CD4-positive, alpha-beta memory T cell (primary cell): ENCODE measurements at places on chromosomes 6 and 20. TPM values are rescaled to one million over a fixed set of nuclear protein-coding genes. Genes with fewer than 3 reads are reported as not detected.

PTCHD4 gene
- not detected for polyA plus RNA-seq

FNDC11 gene
- polyA plus RNA-seq, result 1.5 TPM

- no peak for DNase-seq
Measured at GRCh38 chr20:24770628-24771541, 178.2 kb upstream of the CST7 start.

DNA sequence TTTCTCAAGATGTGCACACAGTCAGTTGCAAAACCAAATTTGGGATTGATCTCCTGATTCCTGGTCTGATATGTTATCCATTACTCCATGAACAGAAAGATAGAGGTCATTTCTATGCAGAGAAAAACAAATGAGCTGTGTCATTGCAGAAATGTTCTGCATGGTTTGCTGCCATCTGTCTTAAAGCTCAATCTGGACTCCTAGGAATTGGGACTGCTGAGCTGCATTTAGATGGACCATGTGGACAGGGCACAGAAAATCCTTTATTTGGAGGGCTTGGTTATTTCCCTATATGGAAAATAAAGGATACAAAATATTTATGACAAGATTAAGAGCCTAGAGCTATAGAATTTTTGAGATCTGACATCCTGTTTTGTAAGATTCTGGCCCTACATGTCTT, 91.3 kb downstream of the ADGRB3 start:
- DNase-seq, result no peak

DNA sequence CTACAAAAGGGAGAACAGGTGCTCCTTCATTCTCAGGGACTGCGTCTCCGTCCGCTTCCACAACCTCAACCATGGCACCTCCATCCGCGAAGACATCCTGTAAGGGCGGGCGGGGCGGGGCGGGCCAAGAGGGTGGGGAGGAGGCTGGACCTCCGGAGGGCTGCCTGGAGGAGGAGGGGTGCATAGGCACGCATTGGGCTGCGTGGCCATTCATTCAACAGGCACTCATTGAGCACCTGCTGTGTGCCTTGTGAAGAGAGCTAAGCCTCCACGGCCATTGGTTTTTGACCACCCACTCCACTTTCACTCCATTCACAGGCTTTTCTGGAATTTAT, 435 bp downstream of the ZSWIM3 start:
- no peak for DNase-seq

DNA sequence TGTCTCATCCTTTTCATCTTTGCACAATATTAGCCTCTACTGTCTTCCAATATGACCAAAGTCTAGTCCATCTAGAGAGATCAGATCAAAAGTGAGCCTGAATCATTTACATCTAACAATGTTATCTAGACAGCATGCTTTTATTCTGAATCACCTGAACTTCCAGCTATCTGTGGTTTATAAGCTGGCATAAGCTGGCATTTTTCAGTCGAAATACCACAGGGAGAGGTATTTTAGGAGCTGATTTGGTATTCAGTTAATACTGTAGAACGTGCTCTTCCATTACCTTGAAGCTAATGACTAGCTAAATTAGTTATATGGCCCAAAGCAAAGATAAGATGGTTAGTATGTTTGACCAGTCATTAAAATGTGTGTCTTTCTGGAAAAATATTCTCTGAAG, 188.3 kb upstream of the AGPAT4 start:
- DNase-seq, result no peak

DNA sequence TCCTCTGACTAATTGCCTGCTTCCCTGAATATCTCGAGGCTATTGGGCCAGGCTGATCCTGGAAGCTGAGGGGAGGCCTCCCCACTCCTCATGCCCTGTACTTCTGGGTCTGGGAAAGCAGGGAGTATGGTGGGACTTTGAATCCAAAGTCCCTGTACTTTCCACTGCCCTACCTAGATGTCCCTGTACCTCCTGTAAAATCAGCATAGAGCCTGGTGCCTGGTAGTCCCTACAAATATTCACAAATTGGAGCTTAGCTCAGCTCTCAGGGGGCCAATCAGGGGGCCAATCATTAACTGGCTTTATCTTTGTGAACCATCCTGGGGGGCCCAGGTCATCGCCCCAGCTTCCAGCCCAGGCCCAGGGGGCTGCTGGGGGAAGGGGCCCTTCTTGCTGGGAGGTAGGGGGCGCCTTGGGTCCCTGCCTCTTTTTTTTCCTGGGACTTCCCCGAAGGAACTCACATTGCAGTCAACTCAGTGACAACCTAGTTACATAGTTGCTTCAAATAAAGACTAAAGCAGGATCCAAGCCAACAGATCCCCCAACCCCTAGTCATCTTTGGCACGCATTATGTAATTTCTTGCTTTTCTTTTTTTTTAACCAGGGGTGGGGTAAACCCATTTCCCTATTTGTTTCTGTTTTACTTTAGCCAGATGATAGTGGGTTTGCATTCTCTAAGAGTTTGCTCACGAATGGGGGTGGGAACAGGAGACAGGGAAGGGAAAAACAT, 6.9 kb upstream of the VEGFA start:
- DNase-seq, result no peak

DNA sequence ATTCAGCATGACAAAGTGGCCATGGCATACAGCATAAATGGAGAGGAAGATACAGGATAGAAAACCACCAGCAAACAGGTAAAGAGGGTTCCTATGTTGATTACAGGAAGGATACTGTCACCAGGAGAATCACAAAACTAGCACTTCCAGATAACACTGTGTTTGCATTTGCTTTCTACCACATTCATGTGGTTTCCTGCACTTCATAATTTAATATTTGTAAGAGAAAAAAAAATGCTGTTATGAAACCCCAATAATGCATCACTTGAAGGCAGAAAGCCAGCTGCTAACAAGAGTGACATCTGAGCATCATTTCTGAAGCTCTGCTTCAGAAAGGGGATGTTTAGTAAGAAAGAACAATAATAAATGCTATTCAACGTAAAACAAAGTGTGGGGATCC, 106.6 kb downstream of the ATXN1 start:
- peak; percentile 75 for DNase-seq

DNA sequence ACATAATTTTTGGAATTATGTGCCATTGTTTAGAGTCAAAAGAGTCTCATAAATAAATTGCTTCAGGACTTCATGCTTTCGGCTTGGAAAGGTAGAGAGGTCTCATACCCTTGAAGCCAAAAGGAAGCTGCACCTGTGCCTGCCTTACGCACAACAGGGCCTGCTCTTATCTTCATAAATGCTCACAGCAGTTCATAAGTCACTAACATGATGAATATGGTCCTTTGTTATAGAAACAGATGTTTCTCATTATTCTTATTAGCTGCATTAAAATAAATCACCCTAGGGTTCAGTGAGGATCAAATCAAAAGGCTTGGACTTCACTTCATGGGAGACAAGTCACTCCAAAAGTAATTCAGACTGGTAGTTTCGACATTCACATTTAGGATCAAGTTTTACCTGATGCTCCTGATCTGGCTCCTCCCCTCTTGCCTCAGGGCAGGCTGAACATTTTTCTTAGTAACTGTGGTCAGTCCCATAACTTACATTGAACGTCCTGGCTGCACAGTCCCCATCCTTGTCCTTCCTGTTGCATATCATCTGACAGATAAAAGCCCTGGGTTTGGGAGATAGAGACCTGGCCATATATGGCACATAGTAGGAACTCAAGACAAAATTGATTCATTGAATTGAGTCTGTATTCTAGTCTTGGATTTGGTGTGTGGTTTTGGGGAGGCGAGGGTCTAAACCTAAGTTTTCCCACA, 20.7 kb upstream of the SH3BGRL2 start:
- no peak for DNase-seq

DNA sequence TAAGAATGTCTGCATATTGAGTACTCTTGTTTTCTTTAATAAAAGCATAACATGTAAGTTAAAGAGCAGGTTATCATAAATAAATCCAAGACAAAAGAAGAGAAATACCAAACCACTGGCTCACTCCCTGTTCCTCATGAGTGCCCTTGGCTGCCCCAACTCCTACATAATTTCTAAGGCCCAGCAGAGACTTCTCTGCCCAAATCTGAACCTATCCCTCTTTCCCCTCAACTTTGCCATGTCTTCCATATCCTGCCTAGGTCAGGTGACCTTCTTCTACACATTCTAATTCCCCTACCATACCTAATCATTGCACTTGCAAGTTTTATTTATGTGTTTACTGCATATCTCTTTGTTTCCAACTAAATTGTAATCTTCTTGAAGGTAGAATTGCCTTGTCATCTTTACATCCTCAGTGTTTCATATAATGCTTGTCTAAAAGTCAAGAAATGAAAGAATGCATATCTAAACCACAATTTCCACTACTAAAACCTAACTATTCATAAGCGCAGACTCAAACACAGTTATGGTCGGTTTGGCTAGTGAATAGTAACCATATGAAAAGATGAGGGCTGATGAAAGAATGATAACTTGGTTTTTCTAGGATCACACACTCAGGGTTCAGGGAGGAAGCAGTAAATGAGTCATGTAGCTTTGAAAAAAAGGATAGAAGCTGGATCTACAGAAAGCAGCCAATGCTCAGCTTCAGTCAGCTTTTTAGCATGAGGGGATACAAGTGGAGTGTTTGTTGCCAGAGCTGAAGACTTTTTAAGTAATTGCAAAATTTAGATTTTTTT, 53.3 kb upstream of the EYA4 start:
- DNase-seq, result no peak

DNA sequence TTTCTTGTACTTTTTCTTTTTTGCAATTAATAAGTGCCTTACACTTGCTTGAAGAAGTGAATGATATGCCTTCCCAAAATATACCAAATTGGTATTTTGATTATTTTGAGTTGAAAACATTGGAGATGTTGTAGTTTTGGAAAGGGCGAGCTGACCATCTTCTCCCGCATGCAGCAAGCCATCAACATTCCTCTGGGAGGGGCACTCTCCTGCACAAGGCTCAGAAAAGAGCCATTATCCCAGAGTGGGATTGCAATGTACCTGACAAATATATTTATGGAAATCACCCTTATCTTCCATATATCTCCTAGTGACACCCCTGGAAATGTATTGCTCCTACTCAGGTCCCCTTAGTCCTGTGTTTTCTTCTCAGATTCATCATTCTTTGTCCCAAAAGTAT, 22.8 kb upstream of the PNRC1 start:
- DNase-seq, result no peak

DNA sequence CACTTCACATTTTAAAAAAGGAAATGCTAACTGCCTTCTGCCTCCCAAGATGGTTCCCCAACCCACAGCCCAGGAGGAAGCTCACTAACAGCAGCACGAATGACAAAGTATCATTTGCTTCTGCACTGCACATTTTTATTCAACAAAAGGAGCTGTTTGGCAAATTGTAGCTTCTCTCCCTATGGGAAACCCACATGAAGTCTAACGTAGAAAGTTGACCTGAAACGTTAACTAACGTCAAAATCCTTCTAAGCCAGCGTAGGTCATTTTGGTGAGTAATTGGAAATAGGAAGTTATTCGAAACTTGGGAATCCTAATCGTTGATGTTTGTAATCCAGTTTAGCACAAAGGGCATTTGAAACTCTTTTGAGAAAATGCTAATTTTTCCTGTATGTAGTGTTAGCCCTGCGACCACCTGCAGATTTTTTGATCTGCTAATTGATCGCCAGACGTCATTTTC, 2.9 kb downstream of the SALL4 start:
- DNase-seq, result no peak

DNA sequence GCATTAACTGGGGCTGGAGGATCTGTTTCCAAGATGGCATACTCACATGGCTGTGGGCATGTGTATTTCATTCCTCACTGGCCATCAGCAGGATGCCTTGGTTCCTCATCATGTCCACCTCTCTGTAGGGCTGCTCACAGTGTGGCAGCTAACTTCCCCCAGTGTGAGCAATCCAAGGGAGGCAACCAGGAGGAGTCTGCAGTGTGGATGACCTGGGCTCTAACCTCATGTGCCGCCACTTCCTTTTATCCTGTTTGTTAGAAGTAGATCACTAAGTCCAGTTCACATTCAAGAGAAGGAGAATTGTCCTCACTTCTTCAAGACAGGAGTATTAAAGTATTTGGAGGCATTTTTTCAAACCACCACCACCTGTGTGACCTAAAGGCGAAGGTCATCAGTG, 54.4 kb downstream of the MTHFD1L start:
- no peak for DNase-seq

DNA sequence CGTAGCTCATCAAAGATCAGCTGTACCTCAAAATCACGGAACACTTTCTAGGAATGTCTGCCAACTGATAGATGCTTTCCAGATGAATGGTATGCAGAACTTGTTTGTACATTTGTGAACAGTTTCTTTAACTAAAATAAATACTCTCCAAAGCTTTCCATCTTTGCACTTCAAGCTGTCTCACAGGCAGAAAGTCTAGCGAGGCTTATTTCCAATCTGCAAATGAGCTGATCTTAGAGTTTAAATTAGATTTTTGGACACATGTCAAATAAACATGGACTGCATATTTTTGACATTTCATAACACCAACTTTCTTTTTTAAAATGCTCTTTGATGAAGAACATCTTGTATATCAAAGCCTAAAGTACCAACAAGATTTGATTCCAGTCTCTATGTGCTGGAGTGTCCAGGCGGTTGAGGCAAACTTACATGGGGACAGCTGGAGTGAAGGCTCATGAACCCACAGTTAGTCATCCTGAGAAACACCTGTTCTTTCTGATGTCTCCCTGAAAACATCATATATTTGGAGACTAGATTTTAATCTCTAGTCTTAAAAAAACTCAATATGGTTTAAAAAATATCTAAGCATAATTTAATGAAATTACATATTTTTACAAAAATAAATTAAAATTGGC, 268.6 kb upstream of the AGPAT4 start:
- DNase-seq, result no peak

- no peak for DNase-seq
Measured at GRCh38 chr6:168867247-168868102, 386.2 kb downstream of the THBS2 start.

DNA sequence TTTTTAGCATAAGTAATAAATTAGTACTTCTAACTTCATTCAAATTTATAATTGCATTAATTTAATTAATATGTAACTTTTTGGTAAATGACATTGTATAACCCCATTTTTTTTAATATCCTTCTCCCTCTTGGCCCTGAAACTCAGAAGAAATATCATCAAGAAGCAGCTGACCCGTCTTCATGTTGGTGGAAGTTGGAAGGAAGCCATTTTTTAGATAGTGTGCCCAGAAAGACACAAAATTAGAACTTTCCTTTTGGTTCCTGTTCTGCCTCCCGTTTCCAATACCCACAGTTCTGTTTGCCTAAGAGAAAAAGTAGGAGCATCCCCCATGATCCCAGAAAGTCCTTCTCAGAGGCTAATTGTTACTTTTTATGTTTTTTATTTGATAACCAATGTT, 65.5 kb downstream of the PLCB4 start:
- DNase-seq, result no peak
